ENCODE measurements at places on chromosomes 6 and 20. TPM values are rescaled to one million over a fixed set of nuclear protein-coding genes. Genes with fewer than 3 reads are reported as not detected.

The CPXM1 gene
- total RNA-seq, result 0.14 TPM

The ANGPT4 gene
- total RNA-seq, result not detected

The DLL1 gene
- 0.17 TPM for total RNA-seq

The TMEM74B gene
- 1.9 TPM for total RNA-seq

The UNC5CL gene
- total RNA-seq, result 1.2 TPM

The ACTL10 gene
- 3.7 TPM for total RNA-seq

The CYP21A2 gene
- total RNA-seq, result not detected

The FAM50B gene
- 9.8 TPM for total RNA-seq

The SRSF12 gene
- 0.05 TPM for total RNA-seq

The COQ3 gene
- total RNA-seq, result 14.4 TPM

The TCF21 gene
- not detected for total RNA-seq

The FARS2 gene
- total RNA-seq, result 24.7 TPM

The FOXF2 gene
- total RNA-seq, result not detected

The MROH8 gene
- 1.3 TPM for total RNA-seq

The GTSF1L gene
- not detected for total RNA-seq

The ADTRP gene
- total RNA-seq, result 4.7 TPM

The HLA-DRB5 gene
- total RNA-seq, result 5.1 TPM

The PLTP gene
- total RNA-seq, result 3.2 TPM

The STX11 gene
- 15.5 TPM for total RNA-seq

The LGSN gene
- not detected for total RNA-seq

The ZNF831 gene
- total RNA-seq, result 3.4 TPM
